Cardiac septum (tissue), 1 donor: ENCODE measurements at places on chromosomes 7 and 10. TPM values are rescaled to one million over a fixed set of nuclear protein-coding genes. Genes with fewer than 3 reads are reported as not detected.

Gene KCP
- 0.35 TPM for total RNA-seq

GRCh38 chr7:130154131-130154500 lies 51.1 kb downstream of the TMEM209 start:
- no peak for DNase-seq

- DNase-seq = no peak
These were observed 181.9 kb upstream of the TCF7L2 start for GRCh38 chr10:112768121-112768520.

- no peak for DNase-seq
These were observed 579.2 kb downstream of the GRID1 start for GRCh38 chr10:85787393-85787792.

- DNase-seq = no peak
These were observed 550.7 kb downstream of the TYW1 start for GRCh38 chr7:67547183-67547907.

DNA sequence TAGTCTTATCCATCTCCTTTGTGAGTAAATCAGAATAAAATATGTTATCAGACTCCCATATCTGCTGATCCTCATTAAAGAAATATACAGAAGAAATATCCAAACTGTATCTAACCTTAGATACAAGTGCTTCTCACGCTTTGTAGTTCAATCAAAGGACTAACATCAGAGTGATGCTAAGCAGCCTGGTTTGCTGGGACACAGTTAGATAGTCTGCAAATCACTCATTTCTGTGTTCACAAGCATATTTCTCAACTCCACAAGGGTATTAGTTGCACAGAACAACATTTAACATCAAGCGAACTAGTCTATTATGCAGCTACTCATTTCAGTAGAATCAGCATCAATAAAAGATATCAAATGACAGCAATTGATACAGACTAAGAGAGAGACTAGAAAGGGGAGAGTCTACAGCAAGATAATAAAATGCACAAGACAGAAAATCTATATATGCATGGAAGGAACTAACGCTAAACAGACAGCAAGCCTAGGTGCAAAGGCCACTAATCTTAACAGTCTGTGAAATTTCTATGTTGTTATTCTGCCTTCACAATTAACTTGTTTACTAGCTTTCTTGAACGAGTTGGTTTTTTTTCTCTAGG lies 30.0 kb downstream of the DNAJC12 start:
- no peak for DNase-seq

DNA sequence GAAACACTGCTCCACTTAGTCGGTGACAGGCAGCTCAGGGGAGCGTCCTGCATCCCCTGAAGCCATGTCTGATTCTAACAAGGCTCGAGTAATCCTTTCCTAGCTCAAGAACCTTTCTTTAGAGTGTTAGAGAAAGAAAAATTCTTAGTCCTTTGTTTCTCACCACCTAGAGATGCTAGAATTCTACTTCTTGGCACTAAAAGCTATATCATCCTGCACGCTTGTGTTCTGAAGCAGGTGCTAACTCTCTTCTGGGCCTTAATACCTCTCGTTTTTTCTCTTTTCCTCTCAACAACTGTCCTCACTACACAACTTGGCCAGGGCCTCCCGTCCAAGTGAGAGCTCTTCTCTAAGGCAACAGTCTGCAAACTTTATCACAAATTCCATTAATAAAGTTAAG lies at the start of gene LYZL2:
LYZL2 (minus strand) TSS at position 101 of the 400 bp plus-strand sequence. CDS start 2,838 bp downstream, outside the sequence.
- no peak for DNase-seq
